ENCODE measurements at places on chromosomes 7 and 10.

- DNase-seq, result no peak
Observed at GRCh38 chr7:30731581-30731980, 20.4 kb upstream of the INMT start.

GRCh38 chr10:102347236-102347828, 48.2 kb upstream of the NFKB2 start:
- peak; percentile 18 for DNase-seq

- DNase-seq, result no peak
Observed at GRCh38 chr7:129258649-129259389, 34.0 kb downstream of the AHCYL2 start.

DNA sequence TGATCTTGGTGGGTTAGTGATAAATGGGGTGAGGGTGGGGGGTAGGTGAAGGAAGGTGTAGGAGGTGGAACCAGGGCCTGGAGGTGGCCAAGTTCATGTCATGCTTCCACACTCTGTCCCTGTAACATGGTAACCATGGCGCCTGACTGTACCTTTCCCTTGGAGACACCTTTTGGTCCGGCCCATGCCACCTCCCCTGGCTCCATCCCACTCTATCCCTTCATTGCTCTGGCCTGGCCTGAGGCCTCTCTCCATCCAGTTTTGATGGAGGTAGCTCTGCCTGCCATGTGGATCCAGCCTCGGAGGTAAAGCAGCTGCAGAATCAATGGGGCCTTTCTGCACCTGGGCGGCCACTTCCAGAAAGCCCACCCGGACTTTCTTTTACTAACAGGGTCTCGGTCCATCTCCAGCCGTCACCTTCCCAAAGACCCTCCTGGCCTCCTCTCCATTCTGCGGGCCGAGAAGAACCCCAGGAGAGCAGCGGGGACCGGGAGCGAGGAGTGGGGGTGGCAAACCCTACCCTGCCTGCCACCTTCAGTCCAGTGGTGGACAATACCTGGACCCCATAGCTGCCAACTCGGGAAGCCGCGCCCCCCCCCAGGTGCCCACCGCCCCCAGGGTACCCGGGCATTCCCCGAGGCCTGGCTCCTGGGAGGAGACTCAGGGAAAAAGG, 504 bp upstream of the TRRAP start:
- DNase-seq, result no peak

- DNase-seq, result no peak
Observed at GRCh38 chr10:66550351-66550750, 375.5 kb upstream of the LRRTM3 start.
